Hematopoietic multipotent progenitor cell treated with erythropoietin and hydrocortisone succinate and interleukin-3 and kit ligand, for 15 days (in vitro differentiated cells): ENCODE measurements at places on chromosomes 4 and X.

GRCh38 chrX:80876877-80877276 is 67.2 kb upstream of the BRWD3 start:
- DNase-seq, result peak; percentile 12

DNA sequence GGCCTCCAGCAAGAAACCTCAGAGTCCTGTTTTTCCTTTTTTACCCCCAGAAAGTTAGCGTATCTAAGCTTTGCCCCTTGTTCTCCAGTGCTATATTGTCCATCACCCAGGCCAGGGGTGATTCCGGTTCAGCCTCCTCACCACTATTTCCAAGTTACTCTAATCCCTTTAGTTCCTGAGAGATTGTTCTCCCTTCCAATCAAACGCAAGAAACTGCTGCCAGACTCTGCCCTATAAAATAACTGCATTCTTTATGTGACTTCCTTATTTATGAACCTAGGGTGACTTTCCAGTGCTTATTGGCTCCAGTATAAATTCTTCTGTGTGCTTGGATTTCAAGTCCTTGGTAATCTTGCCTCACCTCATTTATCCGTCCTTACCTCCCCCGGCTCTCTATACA is 65.7 kb downstream of the CLCN5 start:
- DNase-seq, result no peak

DNA sequence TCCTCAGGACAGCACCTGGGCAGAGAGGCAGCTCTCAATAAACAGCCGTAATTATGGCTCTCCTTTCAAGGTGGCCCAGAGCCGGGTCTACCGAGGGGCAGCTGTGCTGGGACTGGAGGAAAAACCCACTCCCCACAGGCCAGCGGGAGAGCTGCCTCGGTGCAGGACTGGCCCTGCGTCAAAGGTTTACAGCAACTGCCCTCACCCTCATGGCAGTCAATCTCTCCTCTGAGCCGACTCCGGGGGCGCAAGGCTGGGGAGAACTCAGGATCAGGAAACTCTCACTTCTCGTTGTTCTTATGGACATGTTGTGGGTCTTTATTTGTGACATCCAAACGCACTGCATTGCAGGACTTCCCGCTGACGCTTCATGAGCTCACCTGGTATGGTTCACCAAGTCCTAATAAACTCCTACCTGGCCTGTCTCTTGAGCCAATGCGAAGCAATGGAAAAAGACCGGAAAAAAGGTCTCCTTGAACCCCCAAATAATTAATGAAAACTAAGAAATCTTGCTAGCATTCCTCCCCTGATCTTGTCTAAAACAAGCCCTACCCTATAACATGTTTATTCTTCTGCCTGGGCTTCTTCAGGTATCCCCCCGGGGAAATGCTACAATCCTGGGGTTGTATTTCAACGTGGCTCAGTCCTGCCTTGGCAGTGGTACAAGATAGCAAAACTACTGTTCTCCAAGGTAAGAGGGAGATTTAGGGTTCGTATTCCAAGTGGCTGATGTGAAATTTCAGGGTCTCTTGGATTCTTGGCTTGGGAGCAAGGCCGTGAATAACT is 50.1 kb upstream of the CDKN2AIP start:
- DNase-seq, result no peak

DNA sequence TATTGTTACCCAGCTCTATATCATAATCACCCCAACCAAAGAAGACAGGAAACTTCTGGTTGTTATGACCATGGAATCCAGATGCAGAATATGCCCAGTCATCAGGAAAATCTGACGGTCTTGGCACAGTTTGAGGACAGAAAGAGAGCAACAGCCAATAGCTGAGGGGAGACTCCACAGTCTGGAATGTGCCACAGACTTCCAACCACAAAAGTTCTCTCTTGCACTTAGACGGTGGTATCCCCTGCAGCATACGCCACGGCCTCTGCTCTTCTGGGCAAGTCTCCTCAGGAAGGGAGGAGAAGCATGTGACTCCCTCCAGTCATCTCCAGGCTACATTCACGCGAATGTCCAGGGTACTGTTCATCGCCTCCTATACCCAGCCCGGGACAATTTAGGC is 18.4 kb downstream of the ZNF827 start:
- DNase-seq, result no peak

GRCh38 chrX:49071877-49072711 is 1.7 kb downstream of the PRAF2 start:
- no peak for DNase-seq

DNA sequence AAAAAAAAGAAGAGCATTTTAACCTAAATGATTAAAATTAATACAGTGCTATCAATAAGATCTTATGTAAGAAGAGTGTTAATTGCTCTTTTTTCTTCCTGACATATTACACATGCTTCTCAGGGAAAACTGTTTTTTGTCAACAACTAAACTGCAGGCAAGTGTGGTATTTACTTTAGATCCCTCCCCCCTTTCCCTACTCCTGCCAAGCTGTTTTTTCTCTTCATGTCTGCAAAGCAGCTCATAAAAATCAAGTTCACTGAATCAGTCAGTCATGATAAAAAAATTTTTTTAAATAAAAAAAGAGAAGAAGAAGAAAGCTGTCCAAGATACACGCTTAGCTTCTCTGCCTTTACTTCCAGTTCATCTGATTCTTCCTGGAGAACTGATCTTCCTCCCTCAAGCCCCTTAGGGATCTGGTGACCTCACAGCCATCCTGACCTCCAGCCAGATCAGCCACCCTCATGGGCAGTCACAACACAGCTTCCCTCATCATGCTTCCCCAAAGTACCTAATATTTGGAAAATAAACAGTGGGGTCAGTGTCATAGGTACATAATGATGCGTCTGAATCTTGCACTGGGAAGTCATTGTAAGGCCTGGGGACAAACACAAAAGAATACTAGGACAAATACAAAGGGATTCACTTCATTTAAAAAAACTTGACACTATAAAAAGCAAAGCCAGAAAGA is 87.0 kb downstream of the ZNF827 start:
- no peak for DNase-seq

DNA sequence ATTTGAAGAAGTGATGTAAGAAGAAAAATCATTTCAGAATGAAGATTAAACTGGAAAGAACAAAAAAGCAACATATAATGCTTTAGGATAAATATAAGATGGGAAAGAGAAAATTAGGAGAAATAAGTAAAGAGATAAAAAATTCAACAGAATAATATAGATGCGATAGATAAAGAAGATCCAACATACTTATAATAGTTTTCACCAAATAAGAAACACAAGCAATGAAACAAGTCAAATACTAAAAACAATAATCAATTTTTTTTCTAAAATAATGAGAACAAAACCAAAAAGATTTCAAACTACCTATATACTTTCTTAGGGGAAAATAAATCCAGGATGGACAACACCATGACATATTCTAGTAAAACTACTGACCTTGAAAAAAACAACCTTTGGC is 10.1 kb upstream of the DKK2 start:
- DNase-seq, result no peak

DNA sequence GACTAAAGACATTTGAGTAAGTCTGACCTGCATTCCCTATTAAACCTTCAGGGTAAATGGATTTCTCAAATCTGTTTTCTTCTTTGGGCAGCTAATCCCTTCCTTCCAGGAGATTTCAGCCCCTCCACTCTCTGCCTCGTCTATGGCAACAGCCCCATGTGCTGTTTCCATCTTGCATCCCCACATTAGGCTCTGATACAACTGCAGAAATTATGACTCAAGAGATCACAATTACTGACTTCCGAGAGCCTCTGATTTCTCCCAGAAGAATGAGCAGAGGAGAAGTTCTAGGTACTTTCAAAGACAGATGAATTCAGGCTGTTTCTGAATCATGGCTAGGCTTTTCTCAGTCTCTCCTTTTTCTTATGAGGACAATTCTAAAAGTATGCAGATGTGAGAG is 38.7 kb downstream of the RAI2 start:
- no peak for DNase-seq

- no peak for DNase-seq
Measured at GRCh38 chr4:24091639-24092233, 201.9 kb upstream of the PPARGC1A start.

DNA sequence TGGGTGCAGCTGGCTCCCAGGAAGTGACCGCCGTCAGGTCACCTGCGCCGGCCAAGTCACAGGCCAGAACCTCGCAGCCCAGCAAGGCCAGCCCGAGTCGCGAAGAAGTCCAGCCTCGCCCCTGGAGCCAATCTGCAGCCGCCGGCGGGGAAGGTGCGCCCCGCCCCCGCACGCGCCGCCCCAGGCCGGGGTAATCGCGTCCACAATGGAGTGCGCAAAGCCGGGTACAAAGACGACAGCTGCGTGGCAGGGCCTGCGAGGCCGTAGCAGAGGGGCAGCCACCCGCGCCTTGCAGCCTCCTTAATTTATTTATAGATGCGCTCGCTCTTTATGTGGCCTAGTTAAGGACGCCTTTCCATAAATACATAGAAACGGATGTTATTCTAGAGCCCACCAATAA is 139.4 kb upstream of the CPEB2 start:
- DNase-seq, result no peak

DNA sequence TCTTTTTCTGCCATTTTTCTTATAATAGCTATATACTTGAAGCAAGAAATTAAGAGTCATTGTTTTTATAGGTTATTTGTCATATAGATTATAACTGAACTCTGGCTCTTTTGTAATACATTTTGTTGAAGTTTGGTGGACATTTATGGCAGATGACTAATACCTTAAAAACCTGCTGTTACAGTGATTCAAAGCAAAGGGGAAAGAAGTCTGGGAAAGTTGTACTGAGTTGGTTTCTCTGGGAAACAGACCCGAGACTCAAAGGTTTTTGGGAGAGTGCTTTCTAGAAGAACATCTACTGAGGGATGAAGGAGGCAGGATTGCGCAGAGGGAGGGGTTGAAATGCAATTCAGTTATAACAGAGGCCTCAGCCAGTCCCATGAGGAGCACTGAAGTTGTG is 35.9 kb downstream of the NAP1L5 start:
- DNase-seq, result no peak

DNA sequence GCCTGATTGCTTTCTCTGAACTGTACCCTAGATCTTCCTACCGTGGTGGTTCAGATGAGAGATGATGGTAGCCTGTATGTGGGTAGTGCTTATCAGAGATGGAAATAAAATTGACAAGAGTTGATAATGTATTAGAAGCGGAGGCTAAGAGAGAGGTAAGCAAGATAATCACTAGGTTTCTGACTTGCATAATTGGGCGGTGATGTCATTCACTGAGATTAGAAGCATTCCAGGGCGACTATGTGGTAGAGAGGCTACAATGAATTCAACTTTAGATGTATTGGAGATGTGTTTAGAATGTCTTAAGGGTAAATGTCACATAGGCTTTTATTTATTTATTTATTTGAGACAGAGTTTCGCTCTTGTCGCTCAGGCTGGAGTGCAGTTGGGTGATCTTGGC is 415 bp upstream of the TENM3 start:
- DNase-seq, result no peak

DNA sequence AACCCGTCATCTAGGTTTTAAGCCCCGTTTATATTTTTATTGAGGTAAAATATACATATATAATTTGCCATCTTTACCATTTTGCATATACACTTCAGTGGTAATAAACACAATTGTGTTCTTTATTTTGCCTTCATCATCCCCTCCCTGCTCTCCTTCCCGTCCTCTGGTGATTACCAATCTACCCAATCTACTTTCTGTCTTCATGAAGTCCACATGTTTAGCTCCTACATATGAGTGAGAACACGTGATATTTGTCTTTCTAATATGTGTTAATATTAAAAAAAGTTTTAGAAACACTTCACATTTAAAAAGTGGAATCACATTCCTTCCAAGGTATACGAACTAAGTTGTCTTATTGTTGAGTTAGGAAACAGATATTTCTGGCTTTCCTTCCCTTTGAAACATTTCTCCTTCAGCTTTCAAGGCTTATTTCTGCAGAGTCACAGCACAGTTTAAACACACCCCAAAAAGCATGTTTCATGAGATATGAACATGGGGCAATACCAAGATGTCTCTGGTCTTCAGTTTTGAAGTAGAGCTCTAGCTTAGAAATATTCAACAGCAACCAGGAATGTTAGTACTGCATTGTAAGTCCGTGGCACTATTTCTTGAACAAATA is 35.9 kb downstream of the GYPA start:
- DNase-seq, result peak; percentile 95

DNA sequence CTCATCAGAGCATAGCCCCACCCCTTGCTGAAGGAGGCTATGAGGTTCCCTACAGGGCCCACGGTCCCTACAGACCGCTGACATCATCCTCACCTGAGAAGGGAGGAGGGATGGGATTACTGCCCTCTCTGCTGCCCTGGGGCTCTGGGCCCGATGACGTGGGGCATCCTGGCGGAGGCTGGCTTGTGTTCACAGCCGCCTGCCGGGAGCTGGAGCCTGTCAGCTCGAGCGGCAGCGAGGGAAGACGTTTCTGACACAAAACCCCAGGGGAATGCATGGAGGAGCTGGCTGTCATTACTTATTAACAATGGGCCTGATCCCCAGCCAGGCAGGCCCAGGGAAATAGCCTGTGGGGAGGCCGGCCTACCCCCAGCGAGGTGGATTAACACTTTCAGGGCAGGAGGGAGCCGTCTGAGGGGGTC is 106.6 kb upstream of the ATP6AP2 start:
- DNase-seq, result no peak
